ENCODE measurements at places on chromosomes 7 and 10.

DNA sequence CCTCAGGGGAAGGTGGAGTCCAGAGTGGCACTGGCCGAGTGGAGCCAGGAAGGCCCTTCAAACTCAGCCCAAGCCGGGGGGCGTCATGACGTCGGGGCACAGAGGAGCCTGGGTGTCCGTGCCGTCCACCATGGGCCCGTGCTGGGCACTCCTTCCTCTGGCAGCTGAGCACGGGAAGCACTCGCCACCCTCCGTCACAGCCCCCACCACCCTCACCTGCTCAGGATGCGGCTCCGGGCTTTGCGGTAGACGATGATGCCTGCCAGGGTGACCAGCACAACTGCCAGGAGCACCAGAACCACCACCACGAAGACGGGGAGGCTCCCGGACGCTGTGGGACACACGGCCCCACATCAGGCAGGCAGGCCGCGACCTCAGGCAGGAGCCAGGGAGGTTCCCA, 8.1 kb downstream of the ADAM8 start:
- DNase-seq, result no peak

DNA sequence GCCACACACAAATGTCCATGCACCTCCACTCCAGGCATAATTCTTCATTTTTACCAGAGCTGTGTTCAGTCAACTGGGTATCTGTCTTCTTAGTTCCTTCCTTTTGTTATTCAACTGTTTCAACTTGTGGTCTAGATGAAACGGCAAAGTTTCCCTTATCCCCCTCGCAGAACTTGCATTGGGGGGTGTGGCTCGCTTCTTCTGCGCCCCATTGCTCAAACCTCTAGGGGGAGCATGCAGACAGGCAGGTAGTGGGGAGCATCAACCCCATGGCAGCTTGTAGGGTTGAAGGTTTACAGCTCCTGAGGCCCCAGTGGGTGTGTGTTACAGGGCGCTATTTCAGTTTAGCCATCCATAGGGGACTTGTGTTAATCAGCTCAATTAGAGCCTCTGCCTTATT, 38.3 kb upstream of the COBL start:
- DNase-seq, result no peak

DNA sequence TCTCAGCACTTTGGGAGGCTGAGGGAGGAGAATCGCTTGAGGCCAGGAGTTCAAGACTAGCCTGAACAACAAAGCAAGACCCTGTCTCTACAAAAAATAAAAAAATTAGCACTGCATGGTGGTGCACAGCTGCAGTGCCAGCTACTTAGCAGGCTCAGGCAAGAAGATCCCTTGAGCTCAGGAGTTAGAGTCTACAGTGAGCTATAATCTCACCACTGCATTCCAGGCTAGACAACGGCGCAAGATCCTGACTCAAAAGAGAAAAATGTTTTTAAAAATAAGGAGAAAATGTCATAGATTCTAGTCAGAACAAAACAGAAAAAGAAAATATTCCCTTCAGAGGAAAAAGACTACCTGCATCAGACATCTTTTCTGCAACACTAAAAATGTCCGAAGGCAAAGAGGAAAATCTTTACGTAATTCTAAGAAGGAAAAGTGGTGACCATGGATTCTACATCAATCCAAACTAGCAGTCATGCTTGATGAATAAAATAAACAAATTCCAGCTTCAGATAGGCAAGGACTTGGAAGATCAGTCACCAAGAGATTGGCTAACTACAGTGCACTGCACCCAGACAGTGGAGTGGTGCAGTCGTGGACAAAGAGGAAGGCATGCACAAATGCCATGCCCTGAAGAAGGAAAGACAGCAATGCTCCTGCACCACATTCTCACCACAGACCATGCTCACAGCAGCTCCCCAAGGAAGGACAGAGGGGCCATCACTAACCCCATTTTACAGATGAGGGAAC, 54.3 kb downstream of the ERCC6 start:
- no peak for DNase-seq

DNA sequence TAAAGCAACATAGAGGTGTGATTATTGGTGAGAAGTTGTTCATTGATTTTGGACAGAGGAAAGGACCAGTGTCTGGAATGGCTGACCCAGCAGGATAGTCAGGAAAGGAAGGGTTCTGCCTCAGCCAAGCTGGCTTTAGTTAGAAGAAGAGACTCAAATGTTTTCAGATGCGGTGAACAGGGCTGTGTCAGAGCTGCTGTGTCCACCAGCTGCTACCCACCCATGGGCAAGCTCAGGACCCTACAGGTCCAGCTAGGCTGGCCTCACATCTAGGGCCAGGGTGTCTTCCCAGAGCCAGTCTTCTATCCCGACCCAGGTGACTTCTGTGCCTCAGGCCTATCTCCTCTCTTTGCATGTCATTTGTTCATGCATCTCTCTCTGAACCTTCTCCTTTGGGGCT, 37.3 kb upstream of the CXCL12 start:
- no peak for DNase-seq

DNA sequence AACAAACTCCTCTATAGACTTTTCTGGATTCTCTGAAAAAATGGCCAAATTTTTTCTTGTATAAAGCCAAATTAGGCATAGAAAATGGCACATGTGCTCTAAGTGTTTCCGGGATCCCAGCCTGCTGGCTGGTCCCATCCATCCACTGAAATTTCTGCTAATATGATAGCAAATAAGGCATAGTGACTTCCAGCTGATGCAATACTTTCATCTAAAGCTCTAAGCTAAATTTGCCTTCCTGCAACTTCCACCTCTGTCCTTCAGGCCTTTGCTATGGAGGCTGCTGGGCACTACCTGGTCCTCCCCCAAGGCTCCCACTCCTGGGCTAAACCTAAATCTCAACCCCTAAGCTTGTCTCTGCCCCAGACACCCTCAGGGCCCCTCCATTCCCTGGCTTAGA, 20.5 kb downstream of the MYH16 start:
- no peak for DNase-seq

GRCh38 chr10:111747751-111748150, 435.8 kb downstream of the GPAM start:
- DNase-seq, result no peak

GRCh38 chr7:150384406-150385301, 5.5 kb downstream of the ZNF775 start:
- no peak for DNase-seq

DNA sequence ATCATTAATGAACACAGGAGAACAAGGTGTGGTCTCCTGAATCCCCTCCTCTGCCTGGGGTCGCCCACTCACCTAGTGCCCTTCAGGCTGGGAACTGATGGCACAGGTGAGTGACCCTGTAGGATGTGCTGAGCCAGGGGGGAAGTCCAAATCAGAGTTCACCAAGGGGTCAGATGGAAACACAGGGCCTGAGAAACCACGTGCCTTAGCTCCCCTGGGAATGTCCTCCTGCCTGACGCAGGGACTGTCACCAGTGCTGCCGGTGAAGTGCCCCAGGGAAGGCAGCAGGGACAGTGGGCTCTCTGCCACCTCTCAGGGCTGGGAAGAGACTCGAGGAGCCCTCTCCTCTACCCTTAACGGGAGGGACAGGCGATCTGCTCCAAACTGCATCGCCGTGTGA, 5.8 kb upstream of the PYROXD2 start:
- no peak for DNase-seq

DNA sequence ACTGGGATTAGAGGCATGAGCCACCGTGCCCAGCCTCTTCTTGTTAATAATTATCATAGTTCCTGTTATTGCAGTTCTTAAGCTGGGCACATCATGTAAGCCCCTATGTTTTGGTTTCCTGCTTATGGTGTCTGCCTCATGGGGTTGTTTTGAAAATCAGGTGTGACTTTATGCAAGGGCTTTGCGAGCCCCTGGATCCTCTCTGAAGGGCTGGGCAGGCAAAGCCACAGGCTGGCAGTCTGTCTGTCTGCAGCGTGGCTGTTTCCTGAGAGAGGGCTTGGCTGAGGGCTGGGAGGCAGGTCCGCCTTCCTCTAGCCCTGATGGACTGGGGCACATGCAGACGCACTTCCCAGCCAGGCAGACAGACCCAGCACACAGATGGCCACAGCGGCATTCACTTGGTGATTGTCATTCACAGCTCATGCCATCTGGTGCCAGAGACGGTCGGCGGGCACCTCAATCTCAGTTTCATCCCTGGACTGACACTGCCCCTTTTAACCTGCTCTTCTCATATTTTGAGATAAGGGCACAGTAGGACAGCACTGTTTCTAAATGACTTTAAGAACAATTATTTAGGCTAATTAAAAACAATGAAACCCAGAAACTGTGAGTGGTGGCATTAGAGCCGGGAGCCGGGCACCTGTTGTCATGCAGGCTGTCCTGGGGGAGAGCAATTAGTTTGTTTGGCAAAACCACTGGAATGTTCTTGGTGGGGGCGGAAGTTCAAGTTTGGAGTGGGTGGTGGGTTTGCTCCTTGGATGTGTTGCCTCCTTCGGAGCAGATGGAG, 35.5 kb downstream of the RBM20 start:
- DNase-seq, result no peak

- DNase-seq, result no peak
These were observed 27.3 kb downstream of the BAMBI start for GRCh38 chr10:28704464-28705161.

- DNase-seq, result no peak
These were observed 197.5 kb downstream of the GPAM start for GRCh38 chr10:111986079-111986478.

DNA sequence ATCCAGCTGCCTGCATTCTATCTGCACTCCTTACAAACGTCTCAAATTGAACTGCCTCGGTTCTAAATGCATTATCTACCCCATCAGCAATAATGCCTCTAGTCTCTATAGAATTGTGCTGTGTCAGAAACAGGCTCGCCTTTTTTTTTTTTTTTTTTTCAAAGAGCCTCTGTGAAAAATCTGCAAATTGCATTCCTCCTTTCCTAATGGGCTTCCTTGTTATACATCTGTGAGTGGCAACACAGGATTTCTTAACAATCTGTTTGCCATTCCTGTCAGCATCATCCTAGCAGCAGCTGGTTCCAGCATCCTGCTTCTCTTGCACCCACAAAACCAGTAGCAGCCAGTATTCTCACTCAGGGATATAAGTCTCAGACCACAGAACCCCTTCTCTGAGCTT, 413.5 kb upstream of the SEMA3D start:
- no peak for DNase-seq

GRCh38 chr10:124918191-124918830, 23.6 kb upstream of the ZRANB1 start:
- DNase-seq, result no peak

GRCh38 chr7:76191783-76192240, 9.9 kb upstream of the SRRM3 start:
- no peak for DNase-seq

DNA sequence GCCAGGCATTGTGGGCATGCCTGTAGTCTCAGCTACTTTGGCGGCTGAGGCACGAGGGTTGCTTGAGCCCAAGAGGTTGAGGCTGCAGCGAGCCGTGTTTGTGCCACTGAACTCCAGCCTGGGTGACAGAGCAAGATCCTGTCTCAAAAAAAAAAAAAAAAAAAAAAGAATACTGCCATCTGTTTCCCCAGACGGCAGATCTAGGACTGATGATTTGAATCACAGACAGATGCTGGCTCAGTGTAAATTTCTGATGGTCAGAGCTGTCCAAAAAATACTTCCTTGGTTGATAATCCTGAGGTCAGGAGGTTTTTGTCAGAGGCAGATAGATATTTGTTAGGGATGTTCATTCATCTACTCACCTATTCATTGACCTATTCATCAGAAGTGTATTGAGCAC, 130.7 kb downstream of the REEP3 start:
- no peak for DNase-seq

DNA sequence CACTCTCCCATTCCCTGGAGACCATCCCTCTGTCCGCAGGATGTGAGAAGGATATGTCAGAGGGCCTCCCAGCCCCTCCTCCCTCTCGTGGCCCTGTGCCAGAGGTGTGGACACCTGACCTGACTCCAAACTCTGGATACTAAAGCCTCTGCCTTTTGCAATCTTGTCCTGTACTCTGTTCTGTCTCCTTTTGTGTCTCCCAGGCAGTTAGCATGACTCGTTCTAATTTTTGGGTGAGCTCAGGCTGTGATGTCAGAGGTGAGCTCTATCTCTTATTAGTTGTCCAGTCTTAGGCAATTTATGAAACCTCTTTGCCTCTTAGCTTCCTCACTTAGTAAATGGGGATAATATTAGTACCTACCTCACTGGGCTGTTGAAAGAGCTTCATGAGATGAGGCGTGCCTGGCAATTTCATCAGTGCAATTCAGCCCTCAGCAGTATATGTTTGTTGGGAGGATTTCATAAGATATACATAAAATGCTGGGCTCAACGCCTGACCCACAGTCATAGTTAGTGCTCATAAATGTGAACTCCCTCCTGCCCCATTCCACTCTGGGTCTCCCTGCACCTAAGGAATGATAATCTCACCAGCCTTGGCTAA, 10.9 kb downstream of the MARVELD1 start:
- DNase-seq, result no peak

DNA sequence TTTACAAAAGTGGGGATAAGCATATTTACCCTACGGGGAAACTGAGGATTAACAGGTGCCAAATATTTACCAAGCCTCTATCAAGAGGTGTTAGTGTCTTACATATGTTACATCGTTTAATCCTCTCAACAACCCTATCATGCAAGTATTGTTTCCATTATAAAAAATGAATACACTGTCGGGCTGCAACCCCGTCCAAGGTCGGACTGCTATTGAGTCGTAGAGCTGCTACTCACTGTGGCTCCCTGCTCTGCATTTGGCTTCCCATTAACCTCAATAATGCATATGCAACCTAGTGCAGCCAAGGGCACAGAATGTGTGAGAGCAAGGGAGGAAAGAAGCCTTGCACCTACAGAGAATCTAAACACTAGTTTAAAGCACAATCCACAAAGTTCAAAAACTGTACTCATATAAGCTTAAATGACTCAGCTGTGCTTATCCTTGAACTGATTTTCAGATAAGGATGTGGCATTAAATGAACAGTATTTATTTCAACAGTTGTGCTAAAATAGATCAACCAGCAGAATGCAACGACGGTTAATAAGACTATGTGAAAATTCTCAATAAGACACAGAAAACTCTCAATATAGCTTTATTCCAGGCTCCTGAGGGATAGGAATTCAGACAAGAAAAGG, 49.9 kb downstream of the UBE2H start:
- no peak for DNase-seq

DNA sequence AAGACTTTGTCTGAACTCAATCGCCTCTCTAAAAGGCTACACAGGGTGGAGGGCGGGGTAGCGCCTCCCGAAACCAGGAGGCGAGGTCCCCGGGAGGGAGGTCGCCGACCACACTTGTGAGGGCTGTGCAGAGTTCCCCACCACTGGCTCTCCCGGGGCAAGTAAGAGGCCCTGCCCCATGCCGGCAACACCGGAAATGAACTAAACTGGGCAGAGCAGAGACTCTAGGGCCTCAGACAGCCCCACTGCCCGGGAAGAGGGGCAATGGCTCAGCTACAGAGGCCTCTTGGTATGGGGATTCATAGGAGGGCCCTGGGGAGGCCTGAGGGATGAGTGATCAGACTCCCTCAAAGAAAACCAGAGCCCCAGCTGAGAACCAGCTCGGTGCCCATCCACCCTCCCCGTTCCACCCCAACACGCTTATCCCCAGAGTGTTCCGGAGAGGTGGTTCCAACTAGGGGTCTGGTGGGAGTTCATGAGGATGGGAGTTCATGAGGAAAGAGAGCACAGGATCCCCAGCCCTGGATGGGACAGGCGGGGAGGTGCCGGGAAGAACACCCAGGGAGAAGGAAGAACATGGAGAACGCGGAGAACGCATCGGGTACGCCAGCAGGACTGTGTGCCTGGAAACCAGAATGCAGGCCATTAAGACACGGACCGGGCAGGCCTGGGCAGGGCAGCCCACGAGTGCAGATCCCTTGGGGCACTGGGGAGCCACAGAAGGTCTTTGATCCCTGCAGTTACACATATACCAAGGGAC, 89.4 kb upstream of the MYL10 start:
- no peak for DNase-seq
